ENCODE measurements at places on chromosomes 2 and 18.
A peak's percentile ranks its signal among the peaks of the same experiment; 100 is the strongest.

- DNase-seq: no peak
Observed at GRCh38 chr18:54852780-54853675, 24.8 kb downstream of the RAB27B start.

DNA sequence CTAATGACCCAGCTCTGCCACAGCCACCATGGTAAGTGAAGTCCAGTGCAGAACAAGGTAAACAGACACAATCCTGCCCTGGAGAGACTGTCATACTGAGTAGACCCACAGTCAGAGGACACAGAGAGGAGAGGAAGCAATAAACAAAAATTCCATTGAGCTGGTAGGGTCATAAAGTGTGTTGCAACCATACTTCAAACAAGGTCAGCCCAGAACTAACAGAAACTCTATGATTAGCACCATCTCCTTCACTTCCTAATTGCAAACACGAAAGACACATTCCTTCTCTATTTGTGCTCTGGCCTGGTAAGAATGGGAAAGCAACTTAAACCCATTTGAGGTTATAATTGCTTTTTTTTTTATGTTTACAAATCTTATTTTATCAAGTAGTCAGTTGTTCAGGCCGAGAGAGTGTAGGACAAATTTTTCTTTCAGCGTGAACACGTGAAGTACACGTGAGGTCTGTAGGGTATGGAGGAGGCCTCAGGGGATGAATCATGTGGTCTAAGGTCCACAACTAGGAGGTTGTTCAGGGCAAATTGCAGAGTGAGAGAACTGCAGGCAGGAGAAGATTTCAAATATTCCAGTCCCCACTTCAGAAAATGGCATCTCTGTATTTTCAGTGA is 71.4 kb upstream of the GLS start:
- no peak for DNase-seq

GRCh38 chr2:74249406-74250122 is 51.1 kb downstream of the MTHFD2 start:
- DNase-seq: no peak

DNA sequence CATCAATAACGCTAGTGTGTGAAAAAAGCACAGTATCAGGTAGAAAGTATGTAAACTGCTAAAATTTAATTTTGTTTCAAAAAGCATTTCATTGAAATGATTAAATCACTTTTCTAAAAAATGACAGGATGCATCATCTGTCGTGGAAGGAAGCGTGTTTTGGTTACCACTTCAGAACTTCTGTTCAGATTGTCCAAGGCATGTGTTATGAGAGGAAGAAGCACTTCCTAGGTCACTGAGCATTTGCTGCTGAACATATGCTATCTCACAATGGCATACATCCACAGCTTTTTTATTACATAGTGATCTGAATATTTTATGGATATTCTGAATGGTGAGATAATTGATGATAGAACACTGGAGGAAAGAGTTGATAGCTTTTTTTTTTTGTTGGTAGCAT is 737.5 kb downstream of the SATB2 start:
- DNase-seq: no peak

GRCh38 chr2:230842473-230842872 is 22.3 kb upstream of the ITM2C start:
- no peak for DNase-seq

- no peak for DNase-seq
Observed at GRCh38 chr2:235833971-235834620, 334.1 kb downstream of the GBX2 start.

DNA sequence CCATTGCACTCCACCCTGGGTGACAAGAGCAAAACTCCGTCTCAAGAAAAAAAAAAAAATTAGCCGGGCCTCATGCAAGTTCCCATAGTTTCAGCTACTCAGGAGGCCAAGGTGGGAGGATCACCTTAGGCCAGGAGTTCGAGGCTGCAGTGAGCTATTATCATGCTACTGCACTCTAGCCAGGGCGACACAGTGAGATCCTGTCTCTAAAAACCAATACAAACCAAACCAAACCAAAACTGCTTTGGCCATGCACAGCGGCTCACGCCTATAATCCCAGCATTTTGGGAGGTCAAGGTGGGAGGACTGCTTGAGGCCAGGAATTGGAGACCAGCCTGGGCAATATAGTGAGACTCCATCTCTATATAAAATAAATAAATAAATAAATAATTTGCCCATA is 19.1 kb downstream of the NIFK start:
- no peak for DNase-seq

- DNase-seq: no peak
Observed at GRCh38 chr18:25946540-25946939, 143.9 kb downstream of the SS18 start.

DNA sequence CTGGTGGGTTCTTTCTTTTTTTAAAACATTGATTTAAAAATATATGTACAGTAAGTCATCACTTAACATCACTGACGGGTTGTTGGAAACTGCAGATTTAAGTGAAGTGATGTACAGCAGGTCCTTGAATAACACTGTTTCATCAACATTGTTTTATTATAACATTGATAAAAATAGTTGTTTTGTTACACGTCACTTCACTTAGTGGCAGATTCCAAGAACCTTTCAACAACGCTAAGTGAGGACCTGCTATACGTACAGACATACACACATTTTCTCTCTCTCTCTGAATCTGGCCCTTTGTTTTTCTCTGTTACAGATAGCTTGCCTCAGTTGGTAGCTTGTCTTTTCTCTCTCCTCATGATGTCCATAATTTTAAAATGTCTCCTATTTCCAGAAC is 9.5 kb downstream of the CNOT11 start:
- DNase-seq: no peak

GRCh38 chr18:59056706-59057492 is 82.8 kb upstream of the SEC11C start:
- DNase-seq: peak; percentile 49

- no peak for DNase-seq
Observed at GRCh38 chr18:8793445-8794155, 88.2 kb downstream of the MTCL1 start.

GRCh38 chr2:226445216-226445861 is 354.3 kb downstream of the IRS1 start:
- DNase-seq: no peak

- no peak for DNase-seq
Observed at GRCh38 chr2:177606636-177607035, 214.1 kb downstream of the AGPS start.

DNA sequence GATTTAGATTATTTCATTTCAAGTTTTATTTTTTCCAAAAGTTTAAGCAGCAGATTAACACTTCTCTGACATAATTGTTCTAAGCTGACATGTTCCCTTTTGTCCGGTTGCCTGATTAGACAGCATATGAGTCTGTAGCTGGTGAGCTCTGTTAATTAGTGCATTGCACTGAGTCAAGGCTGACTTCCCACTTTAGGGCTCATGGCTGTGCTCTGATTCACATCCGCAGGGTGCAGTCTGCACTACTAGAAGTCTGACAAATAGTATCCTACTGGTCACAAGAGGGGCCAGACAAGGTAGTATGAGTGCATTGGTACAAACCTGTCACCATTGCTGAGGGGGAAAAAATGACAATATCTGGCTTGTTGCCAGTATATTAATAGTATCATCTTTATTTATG is 443.9 kb upstream of the ZNF804A start:
- no peak for DNase-seq

DNA sequence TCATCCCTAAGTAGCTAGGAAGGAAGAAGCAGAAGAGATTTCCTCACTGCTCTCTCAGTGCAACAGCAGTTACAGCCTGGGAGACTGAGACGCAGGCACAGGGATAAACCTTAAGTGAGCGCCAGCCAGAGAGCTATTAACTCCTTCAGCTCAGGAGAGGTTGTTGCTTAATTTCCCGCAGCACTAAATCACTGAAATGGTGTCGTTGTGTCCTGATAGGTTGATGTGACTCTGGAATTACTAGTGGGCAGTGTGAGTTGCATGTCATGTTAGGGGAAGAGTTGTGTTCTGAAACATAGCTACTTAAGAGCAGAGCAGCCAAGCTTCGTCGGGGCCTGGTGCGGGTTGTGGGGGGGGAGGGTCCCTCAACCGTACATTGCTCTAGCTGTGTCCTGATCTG is 225.8 kb downstream of the NAPG start:
- DNase-seq: no peak

GRCh38 chr2:238465487-238466242 is 38.9 kb downstream of the ASB1 start:
- no peak for DNase-seq

- no peak for DNase-seq
Observed at GRCh38 chr18:37107748-37108522, 279.0 kb downstream of the KIAA1328 start.
